ENCODE measurements at places on chromosomes 3 and 15. TPM values are rescaled to one million over a fixed set of nuclear protein-coding genes. Genes with fewer than 3 reads are reported as not detected.

LRRC31 gene
- not detected for total RNA-seq

- DNase-seq = no peak
Measured at GRCh38 chr3:187777331-187777941, 32.2 kb upstream of the BCL6 start.

ADAMTS9 gene
- 15.1 TPM for total RNA-seq

- DNase-seq = no peak
Measured at GRCh38 chr3:193984876-193985275, 151.1 kb upstream of the HES1 start.

GRCh38 chr3:100057716-100058575 lies 56.4 kb downstream of the FILIP1L start:
- no peak for DNase-seq

DNA sequence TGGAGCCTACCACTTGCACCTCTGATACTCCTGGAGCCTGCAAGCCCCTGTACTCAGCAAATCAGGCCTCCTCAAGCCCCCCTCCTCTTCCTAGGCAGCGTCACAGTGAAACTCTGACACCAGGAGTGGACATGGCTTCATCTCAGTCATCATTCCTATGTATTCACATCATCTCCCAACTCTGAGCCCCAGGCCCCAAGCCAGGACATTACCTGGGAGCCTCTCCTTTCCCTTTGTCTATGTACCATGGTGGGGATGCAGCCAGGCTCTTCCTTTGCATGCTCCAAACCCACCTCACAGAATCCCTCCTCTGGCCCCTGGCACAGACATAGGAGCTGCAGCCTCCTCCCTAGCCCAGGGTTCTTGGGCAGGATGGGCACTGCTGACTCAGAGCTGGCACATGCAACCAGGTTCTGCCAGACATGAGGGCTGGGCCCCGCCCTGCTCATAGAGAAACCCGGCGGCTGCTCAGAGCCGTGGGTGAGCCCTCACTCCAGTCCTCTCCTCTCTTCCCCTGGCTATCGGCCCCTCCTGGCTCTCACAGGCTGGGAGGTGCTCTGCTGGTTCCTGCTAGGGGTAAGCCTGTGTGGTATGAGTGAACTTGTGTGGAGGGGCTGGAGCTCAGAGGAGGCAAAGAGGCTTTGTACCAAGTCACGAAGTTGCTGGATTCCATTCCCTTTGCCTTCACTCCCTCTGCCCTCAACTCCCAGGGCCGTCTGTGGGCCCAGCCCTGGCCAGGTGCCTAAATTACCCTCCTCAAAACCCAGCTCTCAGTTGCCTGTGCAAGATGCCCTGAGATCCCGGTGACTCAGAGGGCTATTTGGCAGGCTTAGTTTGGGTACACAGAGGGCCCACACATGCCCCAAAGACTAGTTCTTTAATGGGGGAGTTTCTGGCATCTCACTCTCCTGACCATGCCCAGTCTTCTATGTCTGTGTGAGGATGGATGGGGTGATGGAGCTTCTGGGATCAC lies 1.9 kb upstream of the PLCD1 start:
- DNase-seq = no peak

DNA sequence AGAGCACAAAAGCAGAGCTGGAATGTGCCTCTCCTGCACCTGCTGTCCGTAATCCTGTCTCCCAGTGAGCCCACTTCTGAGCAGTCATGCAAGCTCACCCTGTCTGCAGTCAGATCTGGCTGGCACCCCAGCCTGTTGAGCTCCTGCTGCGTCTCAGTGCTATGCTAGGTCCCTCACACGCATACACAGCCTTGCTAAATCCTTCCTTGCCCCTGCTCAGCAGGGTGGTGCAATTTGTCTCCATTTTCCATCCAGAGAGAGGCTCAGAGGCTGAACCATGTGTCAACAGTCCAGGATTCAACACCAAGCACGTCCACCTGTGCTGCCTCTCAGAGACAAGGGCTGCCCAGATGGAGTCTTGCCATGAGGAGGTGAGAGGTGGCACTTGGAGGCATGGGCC lies 11.0 kb downstream of the POMGNT2 start:
- DNase-seq = no peak

GCHFR gene
- 5.6 TPM for total RNA-seq

DNA sequence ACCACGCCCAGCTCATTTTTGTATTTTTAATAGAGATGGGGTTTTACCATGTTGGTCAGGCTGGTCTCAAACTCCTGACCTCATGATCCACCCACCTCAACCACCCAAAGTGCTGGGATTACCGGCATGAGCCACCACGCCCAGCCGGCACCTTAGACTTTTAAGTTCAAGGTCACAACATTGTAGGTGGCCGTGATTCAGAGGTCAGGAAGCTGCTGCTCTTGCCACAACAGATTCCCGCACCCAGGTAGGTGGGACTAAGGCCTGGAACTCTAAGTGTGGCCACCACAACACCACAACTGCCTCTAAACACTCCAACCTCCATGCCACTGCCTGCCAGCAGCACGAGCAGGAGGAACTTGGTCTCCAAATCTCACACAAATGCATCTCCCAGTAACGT lies 196.8 kb downstream of the STT3B start:
- no peak for DNase-seq

RETNLB gene
- not detected for total RNA-seq

CHRM5 gene
- not detected for total RNA-seq

DNA sequence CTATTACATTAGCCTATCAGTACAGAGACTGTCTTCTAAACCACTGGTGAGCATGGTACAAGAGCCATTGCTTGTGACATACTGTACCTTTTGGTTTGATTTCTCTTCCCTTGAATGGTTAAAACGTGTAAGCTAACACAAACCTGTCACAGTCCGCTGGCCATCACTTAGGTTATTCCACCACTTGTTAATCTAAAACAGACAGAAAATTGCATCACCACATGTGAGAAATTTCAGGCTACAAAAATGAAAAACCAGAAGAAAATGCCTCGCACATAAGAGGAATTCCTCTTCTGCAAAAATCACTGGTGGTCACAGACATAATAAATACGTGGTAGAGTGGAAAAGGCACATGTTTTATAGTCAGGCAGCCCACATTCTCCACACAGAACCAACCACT lies 22.1 kb downstream of the PARL start:
- no peak for DNase-seq

DNA sequence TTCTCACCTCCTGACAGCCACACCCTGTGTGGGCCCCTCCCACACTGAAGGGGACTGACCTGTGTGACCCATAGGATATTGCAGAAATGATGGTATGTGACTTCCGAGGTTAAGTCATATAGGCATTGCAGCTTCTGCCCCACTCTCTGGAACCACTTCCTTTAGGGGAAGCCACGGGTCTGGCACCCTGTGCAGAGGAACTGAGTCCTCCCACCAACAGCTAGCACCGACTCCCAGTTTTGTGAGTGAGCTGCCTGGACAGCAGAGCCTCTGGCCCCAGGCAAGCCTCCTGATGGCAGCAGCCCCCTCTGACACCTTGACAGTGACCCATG lies 24.6 kb upstream of the SLC6A6 start:
- no peak for DNase-seq

DNA sequence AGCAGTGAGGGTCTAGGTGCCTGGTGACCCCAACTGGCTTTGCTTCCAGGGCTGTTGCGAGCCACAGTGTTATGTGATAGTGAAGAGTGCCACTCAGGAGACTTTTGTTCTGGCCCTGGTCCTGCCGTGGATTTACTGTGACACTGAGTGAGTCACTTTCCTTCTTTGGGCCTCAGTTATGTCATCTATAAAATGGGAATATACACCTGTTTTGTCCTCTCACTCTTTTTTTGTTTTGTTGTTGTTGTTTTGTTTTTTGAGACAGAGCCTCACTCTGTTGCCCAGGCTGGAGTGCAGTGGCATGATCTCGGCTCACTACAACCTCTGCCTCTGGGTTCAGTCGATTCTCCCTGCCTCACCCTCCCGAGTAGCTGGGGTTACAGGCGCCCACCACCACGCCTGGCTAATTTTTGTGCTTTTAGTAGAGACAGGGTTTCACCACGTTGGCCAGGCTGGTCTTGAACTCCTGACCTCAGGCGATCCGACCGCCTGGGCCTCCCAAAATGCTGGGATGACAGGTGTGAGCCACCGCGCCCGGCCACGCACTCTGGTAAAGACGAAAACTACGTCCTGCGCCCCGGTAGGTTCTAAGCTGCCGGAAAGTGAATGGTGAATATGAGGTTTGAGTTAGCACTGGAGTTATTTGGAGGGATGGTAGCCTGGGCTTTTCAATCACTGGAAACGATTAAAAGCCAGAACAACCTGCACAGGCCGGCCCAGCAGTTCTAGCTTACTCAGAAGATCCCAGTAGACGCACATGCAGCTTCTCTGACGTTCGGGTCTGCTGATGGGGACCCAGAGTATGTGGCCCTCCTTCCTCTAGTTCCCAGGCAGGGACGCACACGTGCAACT lies 46.6 kb downstream of the BDH1 start:
- DNase-seq = no peak

CACNA2D3 gene
- 26.9 TPM for total RNA-seq

CATSPER2 gene
- 0.82 TPM for total RNA-seq

DNA sequence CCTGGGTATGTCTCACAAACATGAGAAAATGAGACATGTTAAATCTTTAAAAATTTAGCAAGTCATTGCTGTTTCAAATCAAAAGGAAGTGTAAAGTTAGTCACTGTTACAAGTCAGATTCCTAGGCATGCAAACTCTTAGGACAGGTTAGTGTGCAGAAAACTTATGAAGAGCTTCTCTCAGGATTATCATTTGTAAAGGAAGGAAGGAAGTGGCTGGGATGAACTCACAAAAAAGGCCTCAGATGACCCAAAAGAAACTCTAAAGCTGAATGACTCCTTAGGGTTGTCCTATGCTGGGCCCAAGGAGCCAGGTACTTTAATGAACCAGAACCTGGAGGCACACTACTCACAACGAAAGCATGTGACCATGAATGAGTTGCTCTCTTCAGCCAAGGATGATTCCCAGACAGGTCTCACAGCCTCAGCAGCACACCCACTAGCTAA lies 25.0 kb downstream of the MSL2 start:
- no peak for DNase-seq

DNA sequence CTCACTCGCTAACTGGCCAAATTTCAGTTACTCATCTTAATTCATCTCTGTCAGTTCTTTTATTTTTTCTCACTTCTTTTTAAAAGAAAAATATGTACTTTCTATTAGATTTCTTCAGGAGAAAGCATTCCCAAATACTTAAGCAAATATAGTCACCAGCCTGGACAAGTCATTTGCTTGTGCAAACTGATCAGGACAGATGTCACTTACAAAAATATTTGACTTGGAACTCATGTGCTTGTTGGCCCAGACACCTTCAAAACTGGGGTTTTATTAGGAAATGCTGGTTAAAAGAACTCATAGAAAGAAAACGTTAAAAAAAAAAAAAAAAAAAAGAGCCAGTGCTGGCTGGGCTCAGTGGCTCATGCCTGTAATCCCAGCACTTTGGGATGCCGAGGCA lies 31.3 kb upstream of the FOXP1 start:
- DNase-seq = no peak

- no peak for DNase-seq
Measured at GRCh38 chr3:158470944-158471638, 99.9 kb upstream of the MLF1 start.

GRCh38 chr15:48471073-48471472 lies 139.8 kb downstream of the DUT start:
- DNase-seq = no peak

GRCh38 chr15:40372981-40373380 lies 9.5 kb upstream of the KNSTRN start:
- no peak for DNase-seq

CCR3 gene
- total RNA-seq = not detected

All from left ventricle myocardium superior (tissue), 1 donor.